Dermis microvascular lymphatic vessel endothelial cell (primary cell): ENCODE measurements at places on chromosomes 5 and 9. TPM values are rescaled to one million over a fixed set of nuclear protein-coding genes. Genes with fewer than 3 reads are reported as not detected.
A peak's percentile ranks its signal among the peaks of the same experiment; 100 is the strongest.

GRCh38 chr9:136799854-136800657 is 3.9 kb downstream of the CCDC183 start:
- peak; percentile 69 for DNase-seq

BTNL8 gene
- 0.13 TPM in 1 of 2 replicates, not detected in the other for total RNA-seq

IL13 gene
- not detected in 2 replicates for total RNA-seq

GRCh38 chr5:34959323-34959722 is 30.0 kb downstream of the DNAJC21 start:
- DNase-seq, result no peak

LHX6 gene
- 1.9 and 3.2 TPM in 2 replicates for total RNA-seq

PTGS1 gene
- total RNA-seq, result 1.0 and 1.8 TPM in 2 replicates

MRPS2 gene
- 11.3 and 18.5 TPM in 2 replicates for total RNA-seq

DNA sequence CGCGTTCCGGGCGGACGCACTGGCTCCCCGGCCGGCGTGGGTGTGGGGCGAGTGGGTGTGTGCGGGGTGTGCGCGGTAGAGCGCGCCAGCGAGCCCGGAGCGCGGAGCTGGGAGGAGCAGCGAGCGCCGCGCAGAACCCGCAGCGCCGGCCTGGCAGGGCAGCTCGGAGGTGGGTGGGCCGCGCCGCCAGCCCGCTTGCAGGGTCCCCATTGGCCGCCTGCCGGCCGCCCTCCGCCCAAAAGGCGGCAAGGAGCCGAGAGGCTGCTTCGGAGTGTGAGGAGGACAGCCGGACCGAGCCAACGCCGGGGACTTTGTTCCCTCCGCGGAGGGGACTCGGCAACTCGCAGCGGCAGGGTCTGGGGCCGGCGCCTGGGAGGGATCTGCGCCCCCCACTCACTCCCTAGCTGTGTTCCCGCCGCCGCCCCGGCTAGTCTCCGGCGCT is at the start of gene DAPK1:
Gene DAPK1 (plus strand): TSS at position 264 of the 442 bp plus-strand sequence. CDS start 1,211 bp downstream, outside the sequence.
- no peak for DNase-seq

DNA sequence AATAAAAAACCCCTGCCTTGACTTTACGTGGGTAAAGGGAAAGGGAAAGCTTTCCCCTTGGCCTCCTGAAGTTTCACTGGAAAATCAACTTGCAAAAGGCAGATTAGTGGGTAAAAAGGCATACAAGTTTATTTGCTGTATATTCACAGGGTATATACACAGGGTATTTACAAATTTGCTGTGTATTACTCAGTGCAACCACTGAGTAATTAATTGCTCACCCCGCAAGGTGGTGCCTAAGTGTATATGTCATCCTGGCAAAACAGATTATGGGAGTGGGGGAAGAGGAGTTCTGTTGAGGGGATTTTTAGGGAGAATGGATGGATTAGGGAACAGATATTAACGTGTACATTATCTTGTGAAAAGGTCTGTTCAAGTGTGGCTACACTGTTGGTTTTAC is 7.1 kb upstream of the RARS1 start:
- no peak for DNase-seq

GRCh38 chr5:173326501-173326960 is 1.7 kb downstream of the STC2 start:
- no peak for DNase-seq

DNA sequence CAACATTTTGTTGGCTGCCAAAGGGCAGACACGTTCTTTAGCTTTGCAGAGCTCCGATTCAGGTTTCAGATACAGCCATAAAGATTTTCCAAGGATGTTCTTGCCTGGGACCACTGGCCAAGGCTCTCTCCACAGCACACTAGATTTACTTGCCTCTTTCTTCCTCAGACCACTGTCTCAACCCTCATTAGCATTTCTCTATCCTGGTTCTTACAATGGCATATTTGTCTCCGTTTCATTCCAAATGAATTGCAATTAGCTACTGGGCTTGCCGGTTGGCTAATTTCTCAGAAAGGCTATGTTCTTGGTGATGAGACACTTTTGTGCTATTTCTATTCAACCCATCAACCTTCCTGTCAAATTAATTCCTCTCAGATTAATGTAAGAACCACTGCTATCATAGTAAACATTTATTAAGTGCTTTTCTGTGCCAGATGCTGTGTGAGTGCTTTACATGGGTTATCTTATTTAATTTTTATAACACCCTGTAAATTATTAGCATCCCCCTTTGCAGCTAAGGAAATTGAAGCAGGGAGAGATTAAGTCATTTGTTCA is 118.4 kb upstream of the NR3C1 start:
- no peak for DNase-seq

- no peak for DNase-seq
Observed at GRCh38 chr5:37814699-37815098, 25.1 kb downstream of the GDNF start.

DOCK2 gene
- 0.13 and 0.39 TPM in 2 replicates for total RNA-seq

DNA sequence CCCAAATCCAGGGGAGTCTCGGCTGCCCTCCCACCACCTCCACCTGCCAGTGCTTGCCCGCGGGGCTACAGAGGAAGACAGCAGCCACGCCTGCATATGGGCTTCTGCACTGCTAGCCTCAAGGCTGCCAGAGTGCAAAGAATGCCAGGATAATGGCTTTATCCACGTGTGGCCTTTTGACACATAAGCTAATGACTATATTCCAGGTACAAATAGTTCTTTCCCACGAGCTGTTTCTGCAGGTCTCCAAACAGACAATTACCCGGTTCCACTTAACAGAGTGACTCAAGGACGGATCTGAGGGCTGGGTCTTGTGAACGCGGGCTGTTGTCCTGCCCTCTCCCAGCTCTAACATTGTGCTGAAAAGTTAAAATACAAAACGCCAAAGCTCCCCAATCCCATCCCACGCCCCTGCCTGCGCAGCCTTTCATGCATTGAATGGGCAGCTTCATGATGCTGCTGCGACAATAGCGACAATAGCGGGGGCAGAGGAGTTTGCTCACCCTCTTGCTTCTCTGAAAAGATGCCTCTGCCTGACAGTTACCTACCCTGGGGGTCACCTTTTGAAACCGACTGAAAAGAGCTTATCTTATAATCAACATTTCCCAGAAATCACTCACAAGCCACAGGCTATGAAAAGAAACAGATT is 39.1 kb upstream of the MSH3 start:
- no peak for DNase-seq

DNA sequence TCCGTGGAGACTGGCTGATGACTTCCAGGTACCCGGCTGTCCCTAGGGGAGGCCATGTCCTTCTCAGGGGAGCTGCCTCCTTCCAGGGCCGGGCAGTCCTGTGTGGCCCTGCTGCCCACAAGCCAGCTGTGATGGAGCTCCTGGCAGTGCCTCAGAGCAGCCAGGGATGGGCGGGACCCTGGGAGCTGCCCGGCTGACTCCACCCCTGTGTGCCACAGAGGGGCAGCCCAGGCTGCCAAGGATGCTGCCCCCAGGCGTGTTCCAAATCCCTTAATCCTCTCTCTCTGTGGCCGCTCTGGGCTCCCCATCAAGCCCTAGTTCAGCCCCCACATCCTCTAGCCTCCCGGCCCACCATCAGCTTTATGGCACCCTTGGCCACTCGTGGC is 7.0 kb upstream of the SCGB3A1 start:
- no peak for DNase-seq

GRCh38 chr9:134326724-134327601 is 708 bp downstream of the RXRA start:
- no peak for DNase-seq

- DNase-seq, result no peak
Observed at GRCh38 chr5:137268646-137269045, 230.5 kb downstream of the SPOCK1 start.

DNA sequence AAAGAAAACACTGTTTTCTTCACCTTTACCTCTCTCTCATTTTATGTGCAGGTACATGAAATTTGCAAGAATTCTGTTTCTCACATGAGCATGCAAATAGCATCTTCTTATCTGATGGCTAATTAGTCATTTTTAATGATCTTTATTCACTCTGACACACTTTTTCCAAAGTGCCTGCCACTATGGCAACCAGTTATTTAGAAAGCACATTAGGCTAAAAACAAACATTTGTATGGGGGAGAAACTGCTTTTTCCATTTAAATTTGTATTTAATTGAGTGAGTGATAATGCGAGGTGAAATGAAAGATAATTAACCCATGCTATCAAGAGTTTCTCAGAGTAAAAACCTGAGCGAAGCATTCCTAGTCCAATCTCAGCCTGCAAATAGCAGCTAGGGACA is 365.0 kb downstream of the MAT2B start:
- DNase-seq, result no peak

ANXA2R gene
- 6.0 and 9.6 TPM in 2 replicates for total RNA-seq

DNA sequence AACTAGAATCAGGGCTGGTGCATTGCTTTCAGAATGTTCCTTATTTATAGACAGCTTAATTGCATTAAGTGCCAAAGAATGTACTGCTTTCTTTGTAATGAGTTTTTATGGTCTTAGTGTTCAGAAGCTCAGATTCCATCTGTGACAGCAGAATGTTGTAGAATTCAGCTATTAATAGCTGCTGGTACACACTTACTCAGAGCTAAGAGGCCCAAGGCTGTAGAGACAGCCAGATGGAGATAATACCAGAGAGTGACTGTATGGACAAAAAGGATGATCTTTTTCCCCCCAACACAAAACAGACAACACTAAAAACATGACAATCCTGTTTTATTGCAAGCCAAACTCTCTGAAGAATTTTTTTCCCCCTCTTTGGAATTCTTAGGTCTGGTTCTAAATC is 50.2 kb downstream of the PPP2R2B start:
- no peak for DNase-seq

DNA sequence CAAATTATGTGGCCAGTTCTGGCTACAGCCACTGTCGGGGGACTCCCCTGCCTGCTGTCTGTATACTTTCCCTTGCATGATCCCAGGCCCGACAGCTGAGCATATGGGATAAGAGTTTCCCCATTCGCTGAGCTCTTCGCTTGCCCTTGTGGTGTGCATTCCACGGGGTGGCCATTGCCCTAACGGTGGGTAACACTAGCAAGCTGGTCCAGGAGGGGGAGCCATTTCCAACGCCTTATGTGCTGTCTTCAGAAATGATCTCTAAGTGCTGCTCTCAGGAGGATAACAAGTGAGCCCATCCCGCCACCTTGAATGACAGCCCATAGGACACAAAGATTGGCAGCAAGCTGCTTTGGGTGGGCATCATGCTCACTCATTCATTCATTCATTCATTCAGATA is 190.9 kb downstream of the FSTL4 start:
- peak; percentile 18 for DNase-seq

PHF24 gene
- under 0.01 TPM in 1 of 2 replicates, not detected in the other for total RNA-seq

- DNase-seq, result no peak
Observed at GRCh38 chr5:127439644-127440043, 77.8 kb upstream of the PRRC1 start.

- DNase-seq, result no peak
Observed at GRCh38 chr5:57538341-57538955, 55.8 kb upstream of the ACTBL2 start.

MAMDC2 gene
- 0.89 and 3.1 TPM in 2 replicates for total RNA-seq

GRCh38 chr9:137435381-137435891 is 5.7 kb downstream of the ENTPD8 start:
- DNase-seq, result no peak

HNRNPAB gene
- 37.5 and 46.4 TPM in 2 replicates for total RNA-seq

DNA sequence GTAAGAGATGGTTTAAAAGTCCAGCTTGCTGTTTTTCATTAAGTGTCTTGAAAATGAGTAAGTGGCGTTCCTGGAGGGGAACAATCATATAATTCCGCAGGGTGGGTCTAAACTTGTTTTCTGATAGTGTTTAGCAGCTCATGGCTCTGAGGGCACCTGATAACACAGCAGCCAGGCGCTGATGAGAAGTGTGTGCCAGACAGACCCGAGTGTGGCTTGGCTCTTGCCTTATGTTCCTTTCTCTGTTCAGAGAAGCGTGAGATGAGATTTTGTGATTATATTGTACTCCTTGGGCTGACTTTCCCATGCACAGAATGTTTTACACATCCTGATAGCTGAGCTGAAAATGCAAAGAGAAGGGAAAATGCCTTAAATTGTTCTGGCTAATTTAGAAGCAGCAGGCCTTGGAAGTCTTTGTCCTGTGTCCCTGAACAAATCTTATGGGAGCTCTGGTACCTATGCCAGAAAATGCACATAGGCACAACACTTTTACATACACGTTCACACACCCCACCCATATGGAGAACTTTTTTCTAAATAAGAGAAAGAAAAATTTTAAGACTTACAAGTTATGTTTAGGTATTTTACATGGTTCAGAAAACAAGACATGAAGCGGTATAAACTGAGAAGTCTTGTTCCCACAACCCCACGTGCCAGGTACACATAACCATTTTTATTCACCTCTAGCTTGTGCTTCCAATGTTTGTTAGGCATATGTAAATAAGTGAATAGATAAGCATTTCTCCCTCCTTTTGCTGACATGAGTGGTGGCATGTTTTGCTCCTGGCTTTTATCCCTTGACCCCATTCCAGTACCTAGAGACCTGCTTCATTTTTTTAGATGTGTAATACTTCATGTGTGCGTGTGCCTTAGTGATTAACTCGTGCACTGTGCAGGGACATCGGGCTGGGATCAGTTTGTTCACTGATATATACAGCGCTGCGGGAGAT is 152.2 kb upstream of the OTULINL start:
- no peak for DNase-seq

GRCh38 chr5:123429221-123429954 is 6.2 kb upstream of the CEP120 start:
- no peak for DNase-seq

DNA sequence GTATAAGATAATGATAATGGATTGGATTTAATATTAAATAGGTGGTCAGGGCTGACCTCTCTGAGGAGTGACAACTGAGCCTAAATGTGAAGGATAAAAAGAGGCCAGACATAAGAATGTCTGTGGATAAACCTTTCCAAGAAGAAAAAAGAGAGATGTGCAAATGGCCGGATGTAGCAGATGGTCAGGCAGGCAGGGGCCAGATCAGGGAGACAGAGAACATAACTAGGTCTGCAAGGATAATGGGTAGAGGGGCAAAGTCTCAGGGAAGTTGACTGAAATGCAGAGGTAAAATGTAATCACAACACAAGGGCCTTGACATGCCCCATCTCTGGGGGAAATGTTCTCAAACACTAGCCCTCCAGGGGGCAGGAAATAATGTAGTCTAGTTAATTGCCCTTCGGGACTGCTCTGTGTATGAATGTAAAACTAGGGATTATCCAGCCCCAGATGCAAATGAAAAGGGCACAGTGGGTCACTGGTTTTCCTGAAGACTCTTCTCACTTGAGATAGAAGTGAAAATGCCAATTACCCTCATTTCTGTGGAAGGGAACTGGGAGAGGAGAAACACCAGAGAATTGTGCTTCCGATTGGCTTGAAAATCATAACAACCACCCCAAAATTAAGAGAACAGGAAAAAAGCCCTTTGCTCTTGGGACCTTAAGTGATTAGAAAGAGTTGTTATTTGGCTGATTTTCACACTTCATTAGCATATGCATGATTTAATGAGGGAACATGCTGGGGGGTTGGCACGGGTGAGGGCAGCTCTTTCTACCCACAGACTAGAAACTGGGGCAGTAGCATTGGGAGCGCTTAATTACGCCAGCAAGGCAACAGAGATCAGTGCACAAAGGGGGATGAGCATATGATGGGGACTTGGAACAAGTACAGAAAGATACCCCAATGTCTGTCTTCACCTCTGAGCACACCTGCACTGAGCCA is 88.6 kb downstream of the PPP2R2B start:
- DNase-seq, result no peak

DNA sequence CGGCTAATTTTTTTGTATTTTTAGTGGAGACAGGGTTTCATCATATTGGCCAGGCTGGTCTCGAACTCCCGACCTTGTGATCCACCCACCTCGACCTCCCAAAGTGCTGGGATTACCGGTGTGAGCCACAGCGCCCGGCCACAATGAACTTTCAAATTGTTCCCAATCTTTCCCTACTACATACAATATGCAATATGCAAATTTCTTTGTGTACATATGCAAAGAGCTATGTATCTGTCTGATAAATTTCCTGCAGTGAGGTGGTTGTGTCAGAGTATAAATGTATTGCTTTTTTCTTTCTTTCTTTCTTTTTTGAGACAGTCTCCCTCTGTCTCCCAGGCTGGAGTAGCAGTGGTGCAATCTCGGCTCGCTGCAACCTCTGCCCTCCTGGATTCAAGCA is 48.8 kb upstream of the PLPP1 start:
- DNase-seq, result no peak
